Naive thymus-derived CD8-positive, alpha-beta T cell (primary cell): ENCODE measurements at places on chromosomes 11 and 22.

- DNase-seq: no peak
These were observed 11.2 kb upstream of the TUB start for GRCh38 chr11:8069771-8070170.

GRCh38 chr11:114273890-114274635, 22.1 kb upstream of the NNMT start:
- no peak for DNase-seq

DNA sequence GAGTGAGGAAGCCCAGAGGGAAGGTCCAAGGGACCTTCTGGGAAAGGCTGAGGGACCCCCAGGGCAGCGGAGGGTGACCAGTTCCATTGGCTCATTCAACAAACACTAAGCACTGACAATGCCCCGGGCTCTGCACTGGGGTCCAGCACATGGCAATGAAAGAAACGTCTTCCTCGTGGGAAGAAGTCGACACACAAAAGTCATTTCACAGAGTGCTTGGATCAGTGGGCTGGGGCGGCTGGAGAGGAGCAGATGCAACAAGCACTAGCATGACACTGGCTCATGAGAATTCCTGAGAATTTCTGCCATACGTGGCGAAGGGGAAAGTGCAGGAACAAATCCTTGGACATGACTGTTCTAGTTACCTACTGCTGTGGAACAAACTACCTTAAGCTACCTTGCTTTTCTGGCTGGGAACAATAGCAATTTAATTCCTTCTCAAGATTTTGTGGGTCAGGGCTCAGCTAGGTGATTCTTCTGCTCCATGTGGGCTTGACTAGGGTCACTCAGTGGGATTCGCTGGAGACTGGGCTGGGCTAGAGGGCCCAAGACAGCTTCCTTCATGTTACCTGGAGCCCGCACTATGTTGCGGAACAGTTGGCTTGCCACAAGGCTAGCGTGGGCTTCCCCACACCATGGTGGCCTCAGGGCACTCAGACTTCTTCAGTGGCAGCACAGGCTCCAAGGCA, 6.9 kb upstream of the STIP1 start:
- no peak for DNase-seq

GRCh38 chr11:16799221-16799620, 60.8 kb downstream of the C11orf58 start:
- DNase-seq: no peak

- DNase-seq: no peak
These were observed 29.8 kb upstream of the BLID start for GRCh38 chr11:122145715-122146274.
